ENCODE measurements at places on chromosomes 1 and 21. TPM values are rescaled to one million over a fixed set of nuclear protein-coding genes. Genes with fewer than 3 reads are reported as not detected.

GRCh38 chr1:64536836-64537490 lies 67.0 kb downstream of the CACHD1 start:
- DNase-seq = no peak

DNA sequence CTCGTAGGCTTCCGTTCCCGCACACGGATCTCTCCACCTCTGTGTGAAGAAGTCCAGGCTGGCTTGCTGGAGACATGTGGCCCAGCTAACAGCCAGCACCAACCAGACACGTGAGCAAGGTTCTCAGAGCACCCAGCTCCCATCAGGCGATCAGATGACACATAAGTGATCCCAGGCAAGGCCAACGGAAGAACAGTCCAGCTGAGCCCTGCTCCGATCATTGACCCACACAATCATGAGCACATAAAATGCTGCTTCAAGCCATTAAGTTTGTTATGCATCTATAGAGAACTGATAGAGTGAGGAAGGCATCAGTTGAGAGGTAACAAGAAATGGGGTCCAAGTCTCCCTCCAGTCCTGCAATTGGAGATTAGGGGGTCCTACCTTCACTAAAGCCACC lies 15.4 kb downstream of the C1orf198 start:
- DNase-seq = no peak

DNA sequence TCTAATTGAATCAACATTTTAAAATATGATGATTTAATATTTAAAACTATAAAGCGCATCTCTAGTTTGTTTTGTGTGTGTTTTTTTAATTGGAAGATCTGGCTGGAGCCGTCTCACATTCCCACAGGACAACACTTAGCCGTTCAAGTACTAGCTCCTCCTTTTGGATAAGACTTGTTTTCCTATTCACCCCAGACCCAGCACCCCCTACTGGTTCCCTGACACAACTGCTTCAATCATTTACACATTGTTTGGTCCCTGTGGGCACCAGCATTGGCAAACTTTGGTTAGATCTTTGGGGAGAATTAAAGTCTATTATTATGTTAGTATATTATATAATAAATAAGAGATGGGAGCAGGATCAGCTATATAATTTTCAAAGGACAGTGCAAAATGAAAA lies 34.5 kb downstream of the TYW3 start:
- no peak for DNase-seq

GRCh38 chr21:42356650-42357049 lies 5.9 kb upstream of the TFF2 start:
- no peak for DNase-seq

- DNase-seq = no peak
Observed at GRCh38 chr1:227002531-227003049, 62.5 kb downstream of the COQ8A start.

- DNase-seq = no peak
Observed at GRCh38 chr1:194548071-194548470, 1361.7 kb upstream of the B3GALT2 start.

- no peak for DNase-seq
Observed at GRCh38 chr1:213939888-213940287, 47.9 kb upstream of the PROX1 start.

- no peak for DNase-seq
Observed at GRCh38 chr1:247421074-247421473, 5.1 kb downstream of the NLRP3 start.

- no peak for DNase-seq
Observed at GRCh38 chr1:78958711-78959110, 47.8 kb downstream of the ADGRL4 start.

DNA sequence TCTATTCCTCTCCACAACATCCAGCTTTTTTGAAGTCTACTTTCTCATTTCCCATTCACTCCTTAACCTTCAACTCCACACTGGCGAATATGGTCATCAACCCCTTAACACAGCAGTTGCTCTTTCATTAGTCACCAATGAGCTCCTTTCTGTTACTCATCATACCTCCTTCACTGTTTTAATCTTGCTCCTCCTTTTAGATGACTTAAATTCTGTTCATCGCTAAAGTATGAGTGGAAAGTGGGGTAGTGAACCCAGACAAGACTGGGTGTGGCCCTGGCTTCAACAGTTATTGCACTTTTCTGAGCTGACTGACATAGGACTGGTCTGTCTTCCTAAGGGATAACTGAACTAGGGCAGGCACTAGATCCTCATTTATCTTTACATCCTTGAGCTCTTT lies 51.3 kb downstream of the AKT3 start:
- DNase-seq = no peak

GRCh38 chr1:172408958-172409357 lies 11.5 kb upstream of the C1orf105 start:
- no peak for DNase-seq

- DNase-seq = no peak
Observed at GRCh38 chr1:160346463-160346862, 3.3 kb downstream of the NCSTN start.

DNA sequence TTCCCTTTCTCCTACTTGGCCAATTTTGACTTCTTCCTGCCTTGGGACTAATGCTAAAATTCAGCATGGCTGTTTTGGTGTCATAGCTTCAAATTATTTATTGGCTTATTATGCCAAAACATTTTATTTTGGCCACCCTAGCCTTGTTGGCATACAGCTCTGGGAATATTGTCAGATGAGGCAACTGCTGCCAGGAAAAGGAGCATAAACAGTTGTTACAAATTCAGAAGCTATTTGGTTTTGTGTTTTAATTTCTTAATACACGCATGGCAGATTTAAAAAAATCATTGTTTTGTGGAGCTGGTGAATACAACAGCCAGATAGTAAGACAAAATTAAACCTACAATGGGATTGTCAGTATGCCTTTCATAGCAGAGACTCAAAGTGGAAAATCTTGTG lies 66.8 kb upstream of the BCL10 start:
- DNase-seq = no peak

DNA sequence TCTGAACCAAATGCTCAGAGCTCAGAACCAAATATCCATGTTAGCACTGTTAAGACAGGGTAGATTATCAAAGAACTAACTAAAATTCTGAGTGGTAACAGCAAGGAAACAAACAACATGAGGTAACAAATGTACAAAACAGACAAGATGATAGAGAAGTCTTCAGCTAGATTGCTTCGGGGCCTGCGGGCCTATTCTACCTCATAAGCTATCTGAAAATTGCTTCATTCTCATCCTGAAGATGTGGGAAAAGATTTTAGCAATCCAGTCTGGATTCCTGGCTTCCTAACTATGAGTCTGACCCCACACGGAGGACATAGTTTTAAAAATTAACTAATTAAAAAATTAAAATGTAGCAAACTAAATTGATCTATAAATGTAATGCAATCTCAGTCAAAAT lies 9.2 kb upstream of the QSOX1 start:
- no peak for DNase-seq

DNA sequence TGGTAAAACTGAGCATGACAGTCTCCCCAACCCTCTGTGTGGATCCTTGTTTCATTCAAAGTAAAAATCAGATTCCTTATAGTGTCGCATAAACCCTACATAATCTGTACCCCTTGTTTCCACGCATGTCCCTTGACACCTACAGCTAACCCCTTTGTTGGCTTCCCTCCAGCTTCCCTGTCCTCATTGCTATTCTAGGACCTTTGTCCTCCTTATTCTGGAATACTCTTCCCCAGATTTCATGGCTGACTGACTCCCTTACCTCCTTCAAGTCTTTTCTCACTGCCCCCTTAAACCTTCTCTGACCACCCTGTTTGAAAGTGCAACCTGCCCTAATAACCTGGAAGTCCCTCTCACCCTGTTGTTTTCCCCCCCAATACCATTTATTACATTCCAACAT lies 4.0 kb downstream of the RNF11 start:
- no peak for DNase-seq

GRCh38 chr21:29658177-29658933 lies 281.4 kb downstream of the GRIK1 start:
- no peak for DNase-seq

GRCh38 chr1:118948351-118948750 lies 39.8 kb downstream of the TBX15 start:
- no peak for DNase-seq

DNA sequence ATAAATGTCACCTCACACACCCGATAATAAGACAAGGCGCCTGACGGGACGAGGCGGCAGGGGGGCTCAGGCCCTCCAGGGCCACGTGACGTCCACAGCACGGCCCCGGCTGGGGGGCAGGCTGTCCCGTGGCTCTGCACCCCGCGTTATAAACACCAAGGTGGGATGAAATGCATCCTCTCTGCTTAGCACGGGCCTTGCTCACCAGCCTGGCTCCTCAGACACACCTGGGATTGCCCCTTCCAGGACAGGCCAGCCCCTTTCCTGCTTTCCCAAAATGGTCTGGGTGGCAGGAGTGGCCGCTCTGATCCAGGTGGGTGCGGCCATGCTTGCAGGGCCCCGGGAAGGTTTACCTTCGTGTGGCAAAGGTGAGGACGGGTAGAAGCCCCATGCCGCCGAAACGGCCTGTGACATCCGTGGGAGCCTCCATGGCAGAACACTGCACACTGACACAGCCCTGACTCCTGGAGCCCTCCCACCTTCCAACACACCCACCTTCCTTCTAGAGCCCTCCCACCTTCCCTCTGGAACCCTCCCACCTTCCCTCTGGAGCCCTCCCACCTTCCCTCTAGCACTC lies 35.9 kb downstream of the SLC19A1 start:
- DNase-seq = no peak

DNA sequence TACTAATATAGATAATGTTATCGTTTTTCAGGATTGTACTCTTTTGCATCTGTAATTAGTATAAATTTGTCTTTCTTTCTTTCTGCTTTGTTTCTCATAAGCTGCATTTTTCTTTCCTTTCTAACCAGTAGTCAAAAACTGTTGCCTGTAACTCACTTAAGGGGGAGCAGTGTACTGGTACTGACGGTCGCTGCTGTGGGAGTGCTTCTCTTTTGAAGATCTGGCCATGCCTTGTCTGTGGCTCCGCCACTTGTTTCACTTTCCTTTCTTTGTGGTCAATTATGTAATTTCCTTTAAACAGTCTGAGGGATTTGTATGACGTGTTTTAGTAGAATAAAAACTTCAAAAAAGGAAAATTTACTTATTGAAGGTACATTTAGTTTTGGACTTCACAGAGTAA lies 37.0 kb downstream of the MIA3 start:
- no peak for DNase-seq

GRCh38 chr1:61247881-61248752 lies 165.8 kb downstream of the NFIA start:
- DNase-seq = no peak

DNA sequence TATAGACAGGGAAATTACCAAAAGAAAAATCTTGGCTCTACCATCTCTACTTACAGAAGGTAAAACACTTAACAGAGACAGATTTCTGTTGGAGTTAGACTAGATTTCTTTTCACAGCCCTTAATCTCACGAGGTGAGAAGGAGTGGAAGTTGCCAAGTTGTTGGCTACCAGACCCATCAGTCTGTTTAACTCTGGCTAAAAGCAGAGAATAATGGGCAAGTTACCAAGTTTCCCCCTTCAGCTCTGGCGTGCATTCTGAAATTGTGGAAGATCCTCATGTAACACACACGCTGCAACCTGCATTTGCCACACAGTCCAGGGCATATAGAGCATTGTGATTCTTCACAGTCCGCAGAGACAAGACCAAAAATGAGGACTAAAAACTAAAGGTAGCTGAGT lies 49.3 kb downstream of the STX6 start:
- DNase-seq = no peak

DNA sequence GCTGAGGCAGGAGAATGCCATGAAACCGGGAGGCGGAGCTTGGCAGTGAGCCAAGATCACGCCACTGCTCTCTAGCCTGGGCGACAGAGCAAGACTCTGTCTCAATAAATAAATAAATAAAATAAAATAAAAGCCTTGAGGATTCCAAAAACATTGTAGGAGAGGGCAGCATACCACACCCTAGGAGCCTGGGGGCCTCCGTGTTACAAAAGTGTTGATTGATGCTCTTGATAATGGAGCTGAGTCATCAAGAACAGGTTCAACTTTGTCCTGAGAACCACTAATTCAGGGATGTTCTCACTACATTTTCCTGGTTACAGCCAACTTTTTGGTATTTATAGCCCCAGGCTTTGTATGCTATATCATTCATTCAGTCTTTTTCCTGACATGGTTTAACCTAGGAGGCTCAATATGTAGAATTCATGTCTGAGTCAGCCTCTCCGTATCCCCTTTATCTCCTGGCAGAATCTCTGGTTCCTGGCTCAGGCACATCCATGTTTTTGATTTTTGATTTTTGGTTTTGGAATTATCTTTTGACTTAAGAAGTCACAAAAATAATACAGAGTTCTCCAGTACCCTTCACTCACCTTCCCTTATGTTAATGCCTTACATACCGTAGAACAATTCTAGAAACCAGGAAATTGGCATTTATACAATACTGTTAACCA lies 69.4 kb downstream of the LRRC8D start:
- DNase-seq = no peak

DNA sequence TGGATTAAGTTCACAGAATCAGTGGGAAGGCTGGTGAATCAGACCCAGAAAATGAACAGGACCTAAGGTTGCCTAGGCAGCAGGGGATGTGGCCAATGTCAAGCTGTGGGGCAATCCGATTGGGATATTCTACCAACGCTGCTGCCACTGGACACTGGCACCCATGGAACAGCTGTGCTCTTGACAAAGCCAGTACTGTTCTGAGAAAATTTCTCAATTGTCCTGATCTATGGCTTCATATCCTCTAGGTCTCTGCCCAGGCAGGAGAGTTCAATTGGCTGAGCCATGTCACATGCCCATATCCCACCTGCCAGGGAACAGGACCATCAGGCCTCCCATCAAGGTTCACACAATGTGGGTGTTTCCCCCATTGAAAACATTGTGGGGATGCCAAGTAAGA lies 6.2 kb downstream of the TACSTD2 start:
- DNase-seq = no peak

The ZZZ3 gene
- total RNA-seq = 62.3 TPM

The LCE1C gene
- not detected for total RNA-seq

The TFF3 gene
- total RNA-seq = 40.1 TPM

The CNN3 gene
- total RNA-seq = 342 TPM

The ALX3 gene
- 2.8 TPM for total RNA-seq

The FHAD1 gene
- 5.0 TPM for total RNA-seq

The SAMD13 gene
- total RNA-seq = 10.4 TPM

The CASP9 gene
- 24.9 TPM for total RNA-seq

The LAD1 gene
- 35.3 TPM for total RNA-seq

The OR2M3 gene
- total RNA-seq = not detected

The FAM131C gene
- total RNA-seq = 1.2 TPM

The SHE gene
- total RNA-seq = not detected

The ADGRB2 gene
- total RNA-seq = 5.5 TPM

The CR1L gene
- total RNA-seq = not detected

The CYP4Z1 gene
- total RNA-seq = not detected

The HOOK1 gene
- 56.1 TPM for total RNA-seq

The DENND2D gene
- 3.0 TPM for total RNA-seq

The PGLYRP4 gene
- total RNA-seq = not detected

Data from progenitor cell of endocrine pancreas (in vitro differentiated cells).